ENCODE measurements at places on chromosomes 1 and 21. TPM values are rescaled to one million over a fixed set of nuclear protein-coding genes. Genes with fewer than 3 reads are reported as not detected.

The PDE4B gene
- total RNA-seq = 3.6 TPM

The HPCAL4 gene
- total RNA-seq = 0.12 TPM

The UQCRH gene
- 511 TPM for total RNA-seq

The PLA2G2D gene
- total RNA-seq = not detected

The GPR3 gene
- 0.35 TPM for total RNA-seq

The FCRL1 gene
- total RNA-seq = not detected

The CLDN19 gene
- total RNA-seq = not detected

The KIF2C gene
- total RNA-seq = 1.1 TPM

The BRDT gene
- not detected for total RNA-seq

The AMY2A gene
- total RNA-seq = not detected

The GALE gene
- total RNA-seq = 12.0 TPM

The KLHDC7A gene
- total RNA-seq = not detected

The S100A1 gene
- total RNA-seq = 0.12 TPM

The BSND gene
- total RNA-seq = not detected

The GPR61 gene
- total RNA-seq = not detected

The TTLL7 gene
- total RNA-seq = 2.1 TPM

The KCNQ4 gene
- total RNA-seq = not detected

The BACE2 gene
- total RNA-seq = 34.5 TPM

The CTSS gene
- 0.85 TPM for total RNA-seq

The ST3GAL3 gene
- total RNA-seq = 9.8 TPM

The OLFM3 gene
- not detected for total RNA-seq

The CYP4A11 gene
- not detected for total RNA-seq

The MR1 gene
- total RNA-seq = 15.1 TPM

The RER1 gene
- 67.3 TPM for total RNA-seq

The FCRLB gene
- total RNA-seq = 1.8 TPM
